Activated gamma-delta T cell (primary cell): ENCODE measurements at places on chromosomes 4 and X.

- DNase-seq = no peak
These were observed 7.0 kb downstream of the FHIP1A start for GRCh38 chr4:151415978-151416377.

GRCh38 chr4:87188048-87188447, 32.4 kb downstream of the KLHL8 start:
- no peak for DNase-seq

DNA sequence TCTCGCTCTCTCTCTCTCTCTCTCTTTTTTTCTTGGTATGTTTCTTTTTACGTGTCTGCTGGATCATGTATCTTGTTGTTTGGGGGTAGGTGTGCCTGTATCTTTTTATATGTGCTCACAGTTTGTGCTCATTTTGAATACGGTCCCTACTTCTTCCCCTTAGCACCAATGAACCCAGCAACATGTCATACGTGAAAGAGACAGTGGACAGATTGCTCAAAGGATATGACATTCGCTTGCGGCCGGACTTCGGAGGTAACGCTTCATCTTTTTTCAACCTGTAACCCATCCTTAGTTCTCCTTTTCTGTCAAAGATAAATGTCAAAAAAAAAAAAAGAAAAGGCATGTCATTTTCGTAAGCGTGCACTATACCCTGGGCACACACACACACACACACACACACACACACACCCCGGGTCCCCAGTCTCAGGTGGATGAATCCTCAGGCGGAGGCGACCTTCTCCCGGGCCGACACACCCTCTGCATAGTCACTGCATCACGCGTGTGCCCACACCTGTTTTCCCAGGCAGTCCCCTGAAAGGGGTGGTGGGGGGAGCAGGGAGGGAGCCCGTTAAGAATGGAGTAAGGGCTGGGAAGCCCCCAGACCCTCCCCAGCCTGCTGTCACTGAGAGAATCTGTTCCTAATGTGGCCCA, 511 bp downstream of the GABRB1 start:
- DNase-seq = no peak

DNA sequence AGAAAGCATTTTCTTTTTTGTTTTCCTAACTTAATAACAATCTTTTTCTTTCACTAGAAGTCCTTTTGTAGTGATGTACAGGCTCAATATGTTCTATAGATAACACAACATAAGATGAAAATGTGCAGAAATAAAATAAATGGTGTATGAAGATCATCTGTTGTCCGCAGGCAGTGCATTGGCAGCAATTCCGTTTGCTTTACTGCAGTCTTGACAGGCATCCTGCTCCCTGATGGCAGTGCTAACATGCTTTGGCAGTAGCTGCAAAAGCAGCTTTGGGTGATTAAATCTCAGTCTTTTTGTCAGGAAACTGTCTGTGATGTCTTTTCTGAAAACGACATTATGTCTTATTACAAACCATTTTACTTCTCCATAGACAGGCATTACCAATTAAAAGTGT, 131.4 kb downstream of the TRAM1L1 start:
- DNase-seq = no peak

DNA sequence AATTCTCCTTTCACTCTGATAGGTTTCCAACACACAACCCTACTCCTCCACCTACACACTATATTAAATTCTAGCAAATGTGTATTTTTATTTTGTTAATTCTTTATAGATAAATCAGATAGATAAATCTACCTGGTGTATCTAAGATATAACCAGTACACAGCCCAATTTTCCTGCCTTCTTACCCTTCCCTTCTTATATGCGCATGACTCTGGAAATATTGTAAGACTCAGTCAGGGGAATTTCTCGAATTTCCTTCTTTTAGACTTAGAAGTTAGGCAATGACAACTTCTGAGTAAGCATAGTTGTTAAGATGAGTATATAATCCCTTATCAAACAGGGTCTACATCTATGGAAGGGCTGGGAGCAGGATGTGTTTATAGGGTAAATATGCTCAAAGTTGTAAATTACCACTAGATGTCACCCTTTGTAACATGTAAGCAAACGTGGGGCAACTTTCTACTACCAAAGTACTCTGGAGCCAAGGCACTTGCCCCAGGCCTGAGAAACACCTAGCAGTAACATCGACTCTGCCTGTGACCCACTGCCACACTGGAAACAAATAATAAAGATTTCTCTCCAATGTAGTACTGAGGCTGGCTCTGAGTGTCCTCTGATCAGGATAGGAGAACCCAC, 444.7 kb downstream of the IQCM start:
- DNase-seq = no peak

DNA sequence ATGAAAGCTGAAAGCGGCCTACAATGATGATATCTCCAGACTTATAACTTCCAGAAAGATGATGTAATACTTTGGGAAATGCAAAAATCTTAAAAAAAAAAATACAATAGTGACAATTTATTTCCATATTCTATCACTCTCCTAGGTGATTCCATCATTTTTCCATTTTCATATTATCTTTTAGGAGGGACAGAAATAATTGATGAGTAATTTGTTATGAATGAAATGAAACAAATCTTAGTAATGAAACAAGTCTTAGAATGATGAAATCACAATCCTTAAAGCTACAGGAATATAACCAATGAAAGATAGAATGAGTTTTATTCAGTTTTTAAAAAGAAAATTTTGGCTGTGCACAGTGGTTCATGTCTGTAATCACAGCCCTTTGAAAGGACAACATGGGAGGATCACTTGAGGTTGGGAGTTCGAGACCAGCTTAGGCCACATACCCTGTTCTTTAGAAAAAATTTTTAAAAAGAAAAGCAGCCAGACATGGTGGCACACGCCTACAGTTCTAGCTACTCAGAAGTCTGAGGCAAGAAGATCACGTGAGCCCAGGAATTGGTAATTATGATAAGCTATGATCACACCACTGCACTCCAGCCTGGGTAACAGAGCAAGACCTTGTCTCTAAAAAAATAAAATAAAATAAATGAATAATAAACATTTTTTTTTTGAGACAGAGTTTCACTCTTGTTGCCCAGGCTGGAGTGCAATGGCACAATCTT, 21.7 kb downstream of the CLOCK start:
- DNase-seq = no peak
